Esophagus muscularis mucosa (tissue), 4 donors: ENCODE measurements at places on chromosomes 16 and 17. TPM values are rescaled to one million over a fixed set of nuclear protein-coding genes. Genes with fewer than 3 reads are reported as not detected.

DNA sequence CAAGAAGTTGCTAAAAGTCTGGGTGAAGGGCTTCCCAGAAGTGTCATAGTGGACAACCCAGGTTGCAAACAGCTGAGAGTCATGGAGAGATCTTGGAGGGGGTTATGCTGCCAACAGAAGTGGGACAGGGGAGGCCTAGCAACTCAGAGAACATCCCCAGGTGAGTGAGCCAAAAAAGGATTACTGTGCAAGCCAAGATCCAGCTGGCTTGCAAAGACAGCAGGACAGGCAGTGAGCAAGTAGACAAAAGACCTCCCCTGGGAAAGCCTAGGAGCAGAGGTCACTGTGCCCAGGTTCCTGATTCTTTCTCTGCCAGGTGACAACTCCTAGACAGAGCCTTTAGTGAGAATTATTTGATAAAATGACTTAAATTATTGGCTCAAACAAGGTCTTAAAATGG lies 9.5 kb upstream of the LONP2 start:
- DNase-seq, result no peak

Gene KRTAP1-1
- not detected for total RNA-seq

Gene TTLL6
- total RNA-seq, result not detected

GRCh38 chr17:17911001-17911613 lies 61.1 kb downstream of the TOM1L2 start:
- DNase-seq, result no peak

DNA sequence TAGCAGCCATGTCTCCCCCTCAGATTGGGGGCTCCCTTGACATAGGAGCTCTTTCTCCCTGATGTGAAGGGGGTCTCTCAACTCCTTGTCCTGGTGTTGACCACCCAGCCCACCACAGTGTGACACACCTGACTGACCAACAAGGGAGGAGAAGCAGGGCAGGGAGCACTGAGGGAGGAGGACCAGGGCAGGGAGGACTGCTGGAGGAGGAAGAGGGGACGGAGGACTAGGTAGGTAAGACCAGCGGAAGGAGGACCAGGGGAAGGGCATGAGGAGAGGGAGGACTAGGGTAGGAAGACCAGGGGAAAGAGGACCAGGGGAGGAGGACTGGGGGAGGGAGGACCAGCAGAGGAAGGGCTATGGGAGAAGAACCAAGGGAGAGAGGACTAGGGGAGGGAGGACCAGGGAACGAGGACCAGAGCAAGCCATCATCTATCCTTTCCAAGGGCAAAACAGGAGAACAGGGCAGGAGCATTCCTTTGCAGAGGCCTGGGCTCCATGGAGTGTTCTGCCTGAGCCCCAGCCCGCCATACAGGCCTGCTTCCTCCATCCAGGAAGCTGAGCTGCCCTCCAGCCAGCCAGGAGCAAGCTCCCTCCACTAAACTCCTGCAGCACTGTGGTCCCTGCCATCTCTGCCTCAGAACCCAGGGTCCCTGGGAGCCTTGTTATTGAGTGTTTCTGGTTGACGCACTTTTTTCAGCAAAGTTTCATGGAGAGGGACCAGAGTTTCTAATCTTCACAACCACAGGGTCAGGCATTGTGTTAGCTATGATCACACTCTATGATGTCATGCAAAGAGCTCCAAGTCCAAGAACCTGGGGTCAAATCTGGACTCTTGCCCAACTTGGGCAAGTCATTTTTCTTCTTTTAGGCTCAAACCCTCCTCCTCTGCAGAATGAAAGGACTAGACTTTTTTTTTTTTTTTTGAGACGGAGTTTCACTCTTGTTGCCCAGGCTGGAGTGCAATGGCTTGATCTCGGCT lies 15.4 kb upstream of the KRT17 start:
- no peak for DNase-seq

Gene COG8
- 56.7 TPM for total RNA-seq
